ENCODE measurements at places on chromosomes 1 and 21.

DNA sequence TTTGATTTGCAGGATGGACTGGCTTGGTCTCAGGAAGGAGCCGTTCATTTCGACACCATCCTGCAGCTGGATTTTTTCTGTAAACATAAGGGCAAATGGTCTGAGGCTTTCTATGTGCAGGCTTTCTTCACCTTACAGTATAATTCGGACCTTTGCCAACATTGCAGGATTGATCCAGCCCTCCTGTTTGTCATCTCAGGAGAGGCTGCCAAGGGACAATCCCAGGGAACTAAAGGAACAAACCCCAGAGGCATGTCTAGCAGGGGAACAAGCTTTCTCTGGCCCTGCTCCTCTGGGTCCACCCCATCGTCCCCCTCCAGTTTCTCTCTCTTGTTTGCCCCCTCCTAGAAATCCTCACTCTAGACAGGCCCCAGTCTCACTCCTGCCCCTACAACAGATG is 24.8 kb upstream of the GBP6 start:
- no peak for DNase-seq

DNA sequence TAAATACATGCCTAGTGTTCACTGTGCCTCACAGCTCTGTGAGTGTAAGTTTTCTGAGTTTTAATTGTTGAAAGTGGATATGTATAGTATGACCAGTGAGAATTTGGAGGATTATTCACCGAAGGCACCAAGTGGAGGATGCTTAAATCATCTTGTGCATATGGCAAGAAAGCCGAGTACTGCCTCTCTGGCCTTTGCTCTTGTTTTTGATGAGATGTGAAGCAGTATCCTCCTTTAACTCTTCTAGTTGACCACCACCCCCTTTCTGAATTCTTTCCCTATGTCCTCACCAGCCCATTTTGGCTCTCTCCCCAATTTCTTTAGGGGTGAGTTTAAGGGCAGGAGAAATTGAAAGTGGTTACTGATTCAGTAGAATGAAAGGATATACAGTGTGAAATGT is 130.4 kb downstream of the SYT2 start:
- no peak for DNase-seq

- no peak for DNase-seq
Observed at GRCh38 chr1:199157494-199157893, 518.7 kb downstream of the PTPRC start.

- DNase-seq, result no peak
Observed at GRCh38 chr1:64110924-64111777, 92.3 kb upstream of the UBE2U start.

Measured in tibial artery (tissue), 4 donors.